ENCODE measurements at places on chromosomes 13 and 19. TPM values are rescaled to one million over a fixed set of nuclear protein-coding genes. Genes with fewer than 3 reads are reported as not detected.

- no peak for DNase-seq
These were observed 120.9 kb downstream of the DLEU7 start for GRCh38 chr13:50722440-50723125.

B3GNT8 gene
- total RNA-seq = 1.2 TPM

UPK1A gene
- total RNA-seq = not detected

HIPK4 gene
- under 0.01 TPM for total RNA-seq

DNA sequence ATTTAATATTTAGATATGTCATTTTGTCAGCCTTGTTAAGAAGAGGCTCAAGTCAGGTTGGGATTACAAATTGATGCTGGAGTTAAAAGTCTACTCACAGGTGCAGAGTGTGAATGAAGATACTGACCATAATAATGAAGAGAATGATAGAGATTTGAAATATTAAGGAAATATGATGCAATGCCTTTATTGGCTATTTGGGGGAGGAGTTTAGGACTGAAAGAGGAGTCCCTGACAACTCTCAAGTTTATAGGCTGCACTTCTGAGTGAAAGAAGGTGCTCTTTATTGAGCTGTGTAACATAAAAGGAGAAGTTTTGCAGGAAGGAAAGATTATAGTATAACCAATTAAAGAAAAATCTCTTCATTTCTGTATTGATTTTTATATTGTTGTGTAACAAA, 827.7 kb upstream of the PCDH9 start:
- DNase-seq = no peak

GRCh38 chr19:16365300-16365996, 40.8 kb downstream of the KLF2 start:
- no peak for DNase-seq

GRCh38 chr19:30541575-30541974, 169.4 kb downstream of the ZNF536 start:
- no peak for DNase-seq

DNA sequence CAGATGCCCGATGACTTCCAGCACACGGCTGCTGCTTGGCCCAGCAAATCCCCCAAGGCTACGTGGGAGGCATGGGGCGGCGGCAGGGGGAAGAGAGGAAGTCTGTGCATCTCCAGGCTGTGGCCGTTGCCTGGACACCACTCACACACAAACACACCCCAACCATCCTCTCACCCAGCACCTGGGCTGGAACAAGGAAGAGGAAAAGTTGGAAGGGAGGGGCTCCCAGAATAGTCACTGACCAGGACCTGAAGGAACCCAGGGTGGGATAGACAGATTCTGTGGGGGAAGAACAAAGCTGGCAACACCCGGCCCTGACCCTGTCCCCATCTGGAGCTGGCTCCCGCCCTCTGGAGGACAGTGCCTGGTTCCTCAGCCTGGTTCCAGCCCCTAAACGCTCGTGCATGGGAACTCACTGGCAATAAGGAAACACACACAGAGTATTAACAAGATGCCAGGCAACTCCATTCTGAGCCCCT, 11.2 kb downstream of the PPP6R1 start:
- no peak for DNase-seq

GRCh38 chr19:5326545-5326944, 14.1 kb downstream of the PTPRS start:
- DNase-seq = no peak

DNA sequence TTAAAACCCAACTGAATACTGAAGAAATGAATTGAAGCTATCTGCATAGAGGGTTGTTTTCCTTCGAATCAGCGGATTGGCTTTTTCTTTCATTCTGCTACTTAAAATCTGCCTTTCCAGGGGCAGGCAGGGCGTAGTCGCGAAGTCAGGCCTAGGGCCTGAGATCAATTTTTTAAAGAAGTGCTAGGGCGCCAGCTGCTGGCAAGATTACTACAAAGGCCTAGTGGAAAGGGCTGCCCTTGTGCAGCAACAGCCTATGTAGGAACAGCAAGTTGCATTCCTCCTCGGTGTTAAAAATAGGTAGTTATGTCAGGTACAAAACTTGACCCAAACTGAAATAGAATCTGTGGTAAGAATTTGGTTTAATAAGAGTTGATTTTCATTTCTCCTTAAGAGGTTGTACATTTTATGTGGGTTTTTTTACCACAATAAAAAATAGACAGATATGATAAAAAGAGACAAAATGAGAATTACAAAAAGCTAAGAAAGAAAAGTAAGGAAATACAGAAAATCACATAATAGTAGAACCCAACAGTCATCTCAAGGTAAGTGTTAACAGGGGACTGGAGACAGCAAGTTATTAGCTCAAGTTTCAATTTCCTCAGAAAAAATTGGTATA, 9.5 kb upstream of the URAD start:
- no peak for DNase-seq

- DNase-seq = no peak
These were observed 33.1 kb downstream of the MZT1 start for GRCh38 chr13:72694314-72694713.

- DNase-seq = no peak
These were observed at the start of gene PNMA8B for GRCh38 chr19:46495786-46496099. Gene PNMA8B, minus strand, starts transcription at chr19:46495867. Its CDS starts 402 bp downstream, at chr19:46495465.

DNA sequence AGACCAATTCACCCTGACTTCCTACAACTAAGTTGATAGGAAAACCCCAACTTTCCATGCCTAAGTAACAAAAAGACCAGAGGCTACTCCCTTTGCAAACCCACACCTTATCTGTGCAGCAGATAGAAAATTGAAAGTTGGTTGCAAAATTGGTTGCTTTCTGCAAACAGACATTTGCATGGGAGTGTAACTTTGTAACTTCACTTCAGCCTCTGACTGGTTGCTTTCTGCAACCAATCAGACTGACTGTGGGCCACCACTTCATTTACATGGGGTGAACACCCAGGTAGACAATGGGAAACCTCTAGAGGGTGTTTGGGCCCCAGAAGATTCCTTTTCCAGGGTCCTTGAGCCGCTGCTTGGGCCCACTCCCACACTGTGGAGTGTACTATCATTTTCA, 9.8 kb downstream of the TEX30 start:
- DNase-seq = no peak

GRCh38 chr19:7973883-7974282, 30.4 kb upstream of the TIMM44 start:
- DNase-seq = no peak

ZNF208 gene
- total RNA-seq = 7.0 TPM

- DNase-seq = no peak
These were observed 289.8 kb upstream of the SOX21 start for GRCh38 chr13:95002126-95002525.

CGB5 gene
- total RNA-seq = not detected

SLC10A2 gene
- not detected for total RNA-seq

Data from esophagus muscularis mucosa (tissue), 4 donors.